SW 1271 (cell line): ENCODE measurements at places on chromosomes 4 and X.

DNA sequence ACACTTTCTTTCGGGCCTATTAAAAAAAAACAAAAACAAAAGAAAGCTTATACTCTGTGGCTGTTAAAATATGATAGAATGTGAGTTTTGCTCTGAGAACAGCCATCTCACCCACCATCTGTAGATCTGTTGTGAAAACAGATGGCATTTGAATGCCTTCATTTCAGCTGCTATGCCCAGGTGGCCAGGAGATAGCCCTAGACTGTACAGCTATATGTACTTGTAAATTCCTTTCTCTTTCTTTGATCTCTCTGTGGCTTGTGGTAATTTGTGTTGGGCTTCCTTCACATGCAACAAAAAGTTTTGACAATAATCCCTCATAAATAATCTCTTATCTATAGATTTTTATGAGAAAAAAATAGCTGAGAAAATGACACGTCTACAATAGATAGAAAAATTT, 38.1 kb downstream of the PNPLA4 start:
- DNase-seq = no peak

GRCh38 chr4:76767983-76768382, 130.0 kb downstream of the SOWAHB start:
- peak; percentile 5 for DNase-seq

DNA sequence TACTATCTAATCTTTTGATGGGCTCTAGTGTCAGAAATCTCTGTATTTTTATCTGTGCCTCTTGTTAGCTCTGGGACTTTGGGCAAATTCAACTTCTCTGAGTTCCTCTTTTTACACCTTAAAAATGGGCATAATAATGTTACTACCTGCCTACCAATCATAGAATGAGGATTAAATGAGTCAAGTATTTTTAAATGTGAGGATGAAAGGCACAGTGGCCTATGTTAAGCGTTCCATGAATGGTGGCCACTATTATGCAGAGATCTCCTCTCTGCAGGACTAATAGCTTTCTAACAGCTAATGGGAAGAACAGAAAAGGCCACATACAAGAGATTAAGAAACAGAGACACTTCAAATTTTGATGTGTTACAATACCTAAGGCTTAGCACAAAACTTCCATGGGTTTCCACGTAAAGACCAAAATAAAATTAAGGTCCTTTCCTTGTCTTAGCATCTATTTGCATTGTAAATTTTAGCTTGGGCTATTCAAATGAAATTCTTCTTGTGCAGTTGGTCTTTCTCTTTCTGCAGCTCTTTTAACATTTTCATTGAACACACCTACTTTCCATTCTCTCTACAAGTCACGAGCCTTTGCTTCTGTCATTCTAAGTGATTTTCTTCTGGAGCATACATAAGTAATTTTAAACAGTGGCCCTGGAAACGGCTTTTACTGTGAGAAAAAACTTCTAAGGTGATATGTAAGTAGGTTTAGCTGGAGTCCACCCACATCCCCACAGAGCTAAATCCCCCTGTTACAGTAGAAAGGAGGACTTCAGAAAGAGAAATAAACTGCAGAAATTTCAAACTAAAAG, 117.9 kb upstream of the MED14 start:
- no peak for DNase-seq

GRCh38 chrX:102845020-102845419, 92.1 kb upstream of the RAB40AL start:
- DNase-seq = no peak

GRCh38 chr4:143082701-143083100, 102.0 kb upstream of the USP38 start:
- DNase-seq = no peak

GRCh38 chr4:183721207-183722081, 62.4 kb downstream of the TRAPPC11 start:
- no peak for DNase-seq

- no peak for DNase-seq
Measured at GRCh38 chr4:101981756-101982155, 191.2 kb downstream of the BANK1 start.

GRCh38 chr4:119233750-119234149, 21.2 kb downstream of the USP53 start:
- no peak for DNase-seq

DNA sequence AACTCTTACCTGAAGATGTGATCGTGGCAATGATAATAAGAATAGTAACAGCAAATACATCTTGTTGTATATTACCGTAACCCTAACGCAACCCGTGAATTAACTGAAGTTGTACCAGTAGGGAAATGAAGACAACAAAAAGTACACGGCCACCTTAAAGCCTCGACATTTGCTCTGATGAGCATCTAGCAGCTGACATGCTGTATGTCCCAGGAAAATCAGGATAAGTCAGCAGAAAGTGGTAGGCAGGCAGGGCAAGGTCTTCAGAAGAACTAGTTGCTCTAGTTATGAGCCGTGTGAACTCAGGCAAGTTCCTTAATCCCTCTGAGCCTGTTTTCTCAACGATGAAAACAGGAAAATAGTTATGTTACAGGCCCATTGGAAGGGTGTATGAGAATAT, 7.7 kb upstream of the ASB5 start:
- DNase-seq = no peak

DNA sequence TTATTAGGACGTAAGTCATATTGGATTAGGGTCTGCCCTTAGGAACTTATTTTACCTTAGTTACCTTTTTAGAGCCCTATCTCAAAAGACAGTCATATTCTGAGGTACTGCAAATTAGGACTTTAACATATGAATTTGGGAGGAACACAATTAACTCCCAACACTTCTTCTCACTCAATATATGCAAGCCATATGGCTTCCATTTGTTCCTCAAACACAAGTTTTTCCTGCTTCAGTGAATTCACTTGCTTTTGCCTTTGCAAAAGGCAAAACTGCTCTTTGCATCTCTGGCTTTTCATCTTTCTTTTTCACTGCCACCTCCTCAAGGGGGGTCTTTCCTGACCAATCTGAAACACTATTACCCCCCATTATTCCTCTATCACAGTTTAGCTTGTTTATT, 220.3 kb downstream of the KCTD8 start:
- no peak for DNase-seq

DNA sequence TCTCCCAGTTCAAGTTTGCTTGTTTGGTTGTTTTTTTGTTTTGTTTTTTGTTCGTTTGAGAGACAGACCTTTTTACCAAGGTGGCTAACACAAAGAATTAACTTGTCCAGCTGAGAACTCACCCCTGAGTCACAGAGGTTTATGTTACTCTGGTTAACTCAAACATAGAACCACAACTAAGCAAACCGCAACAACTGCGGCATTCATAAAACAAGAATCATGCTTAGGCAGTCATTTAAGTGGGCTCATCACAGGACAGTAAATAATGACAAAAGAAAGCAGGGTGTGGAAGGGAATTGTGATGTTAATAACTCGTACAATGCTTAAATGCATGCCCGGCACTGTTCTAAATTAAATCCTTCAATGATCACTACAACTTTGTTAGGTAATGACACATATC, 24.7 kb upstream of the IL13RA1 start:
- DNase-seq = no peak

DNA sequence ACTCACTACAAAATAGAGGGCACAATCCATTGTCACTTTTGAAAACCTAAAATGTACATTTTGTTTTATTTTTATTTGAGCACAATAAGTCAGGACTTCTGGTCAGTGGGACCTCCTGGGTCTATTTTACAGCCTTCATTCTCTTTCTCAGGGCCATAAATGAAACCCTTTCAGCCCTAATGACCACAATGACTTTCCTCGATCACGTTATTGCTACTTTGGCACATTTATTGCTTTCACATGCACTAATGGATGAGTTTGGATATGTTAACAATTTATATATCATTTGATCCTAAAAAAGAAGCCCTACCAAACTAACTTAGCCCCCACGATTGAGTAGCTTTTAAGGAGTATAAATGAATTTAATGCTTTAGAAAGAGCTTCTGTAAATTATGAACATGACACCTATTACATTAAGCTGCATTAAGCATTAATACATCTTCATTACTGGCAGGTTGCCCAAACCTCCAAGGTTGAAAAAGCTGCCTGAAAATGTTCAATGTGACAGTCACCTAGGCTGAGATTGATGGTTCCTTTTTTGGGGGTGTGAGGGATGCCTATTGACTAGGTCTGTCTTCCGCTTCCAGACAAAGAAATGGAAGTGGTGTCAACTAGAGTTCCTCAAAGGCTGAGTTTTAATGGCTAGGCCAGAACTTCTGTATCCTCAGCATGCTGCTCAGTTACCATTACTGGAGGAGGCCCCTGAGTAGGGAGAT, 296.4 kb downstream of the GPAT3 start:
- no peak for DNase-seq

DNA sequence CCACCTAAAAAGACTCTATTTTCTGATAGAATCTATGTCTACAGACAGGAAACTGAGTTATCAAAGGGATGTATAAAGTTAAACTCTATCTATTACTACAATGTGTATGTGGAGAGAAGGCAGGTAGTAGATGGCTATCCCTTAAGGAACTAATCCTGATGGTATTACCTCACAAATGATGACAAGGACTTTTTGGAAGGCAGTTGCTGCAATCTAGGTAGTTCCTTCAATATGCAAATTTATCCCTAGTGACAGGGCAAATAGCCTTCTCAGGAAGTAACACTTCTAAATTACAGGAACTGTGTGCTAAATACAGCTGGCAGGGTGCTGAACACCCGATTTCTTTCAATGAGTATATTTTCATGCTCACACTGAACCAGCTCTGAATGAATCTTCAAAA, 177.4 kb downstream of the COL25A1 start:
- DNase-seq = no peak

DNA sequence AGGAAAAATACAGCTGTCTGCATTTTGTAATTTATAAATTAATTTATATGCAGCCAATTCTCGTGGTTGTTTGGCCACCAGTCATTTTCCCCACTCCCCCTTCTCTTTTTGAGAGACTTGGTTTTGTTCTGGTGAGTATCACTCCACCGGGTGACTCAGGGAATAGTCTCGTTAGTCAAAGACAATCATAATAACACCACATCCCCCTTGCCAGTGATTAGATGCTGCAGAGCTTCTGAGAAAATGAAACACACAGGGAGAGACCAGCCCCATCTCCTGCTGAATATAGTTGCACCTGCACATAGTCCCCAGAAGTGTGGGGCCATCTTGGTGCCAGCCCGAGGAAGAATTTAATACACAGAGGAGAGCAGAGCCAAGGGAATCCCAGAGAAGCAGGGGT, 8.0 kb upstream of the FNIP2 start:
- DNase-seq = no peak

GRCh38 chrX:126124721-126125120, 41.4 kb downstream of the DCAF12L2 start:
- no peak for DNase-seq

DNA sequence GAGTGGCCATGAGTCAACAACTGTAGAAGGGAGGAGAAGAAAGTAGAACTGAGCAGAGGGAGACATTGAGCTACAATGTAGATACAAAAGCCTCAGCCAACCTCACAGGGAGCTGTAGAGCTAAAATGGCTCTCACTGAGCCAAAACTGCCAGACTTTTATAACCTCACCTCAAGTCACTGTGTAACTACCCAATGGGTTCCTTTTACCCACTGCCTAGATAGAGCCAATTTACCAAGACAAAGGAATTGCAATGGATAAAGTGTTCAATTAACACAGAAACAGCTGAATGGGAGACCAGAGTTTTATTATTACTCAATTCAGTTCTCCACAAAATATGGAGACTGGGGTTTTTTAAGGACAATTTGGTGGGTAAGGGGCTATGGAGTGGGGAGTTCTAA, 938.9 kb upstream of the GRIA3 start:
- no peak for DNase-seq

DNA sequence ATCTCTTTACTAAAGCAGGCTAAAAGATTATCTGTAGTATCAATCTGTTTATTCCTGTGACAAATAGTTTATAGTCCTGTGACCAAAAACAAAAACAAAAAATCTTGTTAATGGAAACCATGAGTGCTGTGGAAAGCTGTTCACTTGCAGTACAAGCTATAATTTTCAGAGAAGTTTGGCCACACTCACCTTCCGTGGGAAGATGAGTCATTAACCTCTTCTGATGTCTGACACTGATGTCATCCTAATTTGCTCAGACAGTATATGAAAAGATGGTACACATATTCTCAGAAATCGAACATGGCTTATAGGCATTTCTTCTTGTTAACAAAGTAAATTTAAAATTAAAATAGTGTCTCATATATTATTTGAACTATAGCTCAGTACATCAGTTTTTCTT, 19.9 kb upstream of the ENPP6 start:
- no peak for DNase-seq

GRCh38 chr4:74545448-74545847, 100.5 kb downstream of the AREG start:
- no peak for DNase-seq

DNA sequence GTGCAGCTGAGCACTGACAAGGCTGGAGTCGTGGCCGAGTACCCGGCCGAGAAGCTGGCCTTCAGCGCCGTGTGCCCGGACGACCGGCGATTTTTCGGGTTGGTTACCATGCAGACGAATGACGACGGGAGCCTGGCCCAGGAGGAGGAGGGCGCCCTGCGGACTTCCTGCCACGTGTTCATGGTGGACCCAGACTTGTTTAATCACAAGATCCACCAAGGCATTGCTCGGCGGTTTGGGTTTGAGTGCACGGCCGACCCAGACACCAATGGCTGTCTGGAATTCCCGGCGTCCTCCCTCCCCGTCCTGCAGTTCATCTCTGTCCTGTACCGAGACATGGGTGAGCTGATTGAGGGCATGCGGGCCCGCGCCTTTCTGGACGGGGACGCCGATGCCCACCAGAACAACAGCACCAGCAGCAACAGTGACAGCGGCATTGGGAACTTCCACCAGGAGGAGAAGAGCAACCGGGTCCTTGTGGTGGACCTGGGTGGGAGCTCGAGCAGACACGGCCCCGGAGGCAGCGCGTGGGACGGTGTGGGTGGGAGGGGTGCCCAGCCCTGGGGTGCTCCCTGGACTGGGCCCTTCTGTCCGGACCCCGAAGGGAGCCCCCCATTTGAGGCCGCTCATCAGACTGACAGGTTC, 24.3 kb downstream of the RGS12 start:
- DNase-seq = no peak

GRCh38 chr4:138269175-138269574, 27.0 kb upstream of the SLC7A11 start:
- no peak for DNase-seq

DNA sequence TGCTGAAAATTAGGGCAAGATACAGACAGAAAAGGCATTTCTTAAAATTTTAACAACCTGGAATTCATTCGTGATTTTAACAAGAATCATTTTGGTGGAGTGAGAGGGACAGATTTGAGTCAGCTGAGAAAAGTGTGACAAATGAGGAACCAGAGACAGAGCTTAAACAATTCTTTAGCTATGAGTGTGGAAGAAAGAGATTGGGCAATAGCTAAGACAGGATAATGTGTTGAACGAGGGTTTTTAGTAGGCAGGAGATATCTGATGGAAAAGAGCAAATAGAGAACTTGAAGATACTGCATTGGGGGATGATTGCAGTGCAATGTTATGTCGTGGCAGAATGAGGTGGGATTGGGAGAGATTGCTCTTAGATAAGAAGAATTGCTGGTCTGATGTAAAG, 164.2 kb upstream of the SPRY1 start:
- no peak for DNase-seq
